ENCODE measurements at places on chromosomes 4 and X.
A peak's percentile ranks its signal among the peaks of the same experiment; 100 is the strongest.

- no peak for DNase-seq
Observed at GRCh38 chr4:99536271-99536670, 25.4 kb downstream of the C4orf17 start.

- no peak for DNase-seq
Observed at GRCh38 chrX:37594755-37595382, 23.4 kb downstream of the LANCL3 start.

- no peak for DNase-seq
Observed at GRCh38 chr4:40177591-40177990, 19.2 kb upstream of the RHOH start.

GRCh38 chr4:89836031-89836745 is 773 bp downstream of the SNCA start:
- DNase-seq, result no peak

- peak; percentile 64 for DNase-seq
Observed at GRCh38 chr4:127162741-127163140, 470.0 kb upstream of the INTU start.
